Mucosa of descending colon (tissue), 3 donors: ENCODE measurements at places on chromosomes 6 and 20. TPM values are rescaled to one million over a fixed set of nuclear protein-coding genes. Genes with fewer than 3 reads are reported as not detected.
A peak's percentile ranks its signal among the peaks of the same experiment; 100 is the strongest.

DNA sequence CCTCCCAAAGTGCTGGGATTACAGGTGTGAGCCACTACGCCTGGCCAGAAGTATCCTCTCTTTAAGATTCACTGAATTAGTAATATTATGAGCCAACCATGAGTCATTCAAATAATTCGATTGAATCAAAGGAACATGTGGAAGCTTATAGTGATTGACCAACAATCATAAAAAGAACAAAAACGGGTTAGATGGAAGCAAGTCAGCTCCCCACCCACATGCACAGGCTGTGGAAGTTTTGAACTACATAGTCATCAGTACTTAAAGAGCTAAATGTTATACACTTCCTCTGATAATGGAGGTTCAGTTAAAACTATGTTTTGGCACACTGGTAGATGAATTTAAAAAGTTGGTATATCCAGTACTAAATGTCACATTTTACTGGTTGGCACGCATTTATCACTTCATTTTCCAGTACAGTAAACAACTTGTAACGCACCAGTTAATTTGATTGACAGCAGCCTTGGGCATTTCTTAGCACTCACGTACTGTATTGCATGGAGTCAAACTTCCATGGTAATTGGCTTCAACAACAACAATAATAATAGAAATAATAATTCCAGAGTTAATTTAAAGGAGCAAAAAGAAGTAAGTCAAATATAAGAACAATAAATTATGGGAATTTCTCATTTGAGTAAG is 1107.3 kb upstream of the MAP3K7 start:
- no peak for DNase-seq

POU5F1 gene
- total RNA-seq, result 3.4 TPM

DNA sequence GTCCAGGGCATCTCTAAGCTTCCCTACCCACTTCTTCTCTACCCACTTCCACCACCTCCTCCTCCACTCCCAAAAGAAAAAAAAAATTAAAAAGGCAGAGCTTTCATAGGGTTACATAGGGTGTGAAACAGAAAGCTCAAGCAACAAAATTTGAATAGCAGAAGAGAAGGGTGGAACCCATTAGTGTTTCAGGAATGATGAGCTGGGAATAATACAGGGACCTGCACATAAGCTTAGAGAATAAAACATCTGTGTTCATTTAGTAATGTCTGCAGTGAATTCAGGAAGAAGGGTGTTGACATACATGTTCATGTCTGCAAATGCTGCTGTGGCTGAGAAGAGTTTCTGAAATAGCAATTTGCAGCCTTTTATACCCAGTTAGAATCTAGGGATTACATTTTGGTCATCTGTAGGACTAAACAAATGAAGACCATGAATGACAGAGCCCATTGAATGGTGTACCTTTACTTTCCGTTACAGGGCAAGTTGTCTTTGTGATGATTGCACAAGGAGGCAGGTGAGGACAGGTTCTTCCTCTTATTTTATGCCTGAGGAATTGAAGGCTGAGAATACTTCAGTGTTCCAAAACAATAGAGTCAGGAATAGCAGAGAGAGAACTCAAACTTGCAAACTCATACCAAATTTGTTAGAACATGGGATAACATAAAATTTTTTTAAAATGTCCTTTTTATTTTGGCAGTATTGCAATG is 975.1 kb downstream of the TFAP2A start:
- DNase-seq, result no peak

DNA sequence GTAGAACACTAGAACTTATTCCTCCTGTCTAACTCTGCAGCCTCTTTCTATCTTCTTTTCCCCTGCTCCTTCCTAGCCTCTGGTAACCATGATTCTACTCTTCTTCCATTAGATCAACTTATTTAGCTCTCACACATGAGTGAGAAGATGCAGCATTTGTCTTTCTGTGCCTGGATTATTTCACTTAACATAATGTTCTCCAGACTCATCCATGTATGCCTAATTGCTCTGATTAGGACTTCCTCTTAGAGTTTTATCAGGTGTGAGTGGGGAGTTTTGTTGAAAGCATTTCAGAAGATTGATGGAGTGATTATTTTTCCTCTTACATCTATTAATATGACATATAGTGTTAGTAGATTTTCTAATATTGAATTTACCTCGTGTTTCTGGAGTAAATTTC is 140.4 kb downstream of the CDKAL1 start:
- DNase-seq, result no peak

SPATS1 gene
- not detected for total RNA-seq

TPX2 gene
- total RNA-seq, result 26.6 TPM

- no peak for DNase-seq
These were observed 42.1 kb downstream of the DAAM2 start for GRCh38 chr6:39834278-39834677.

TTLL9 gene
- total RNA-seq, result not detected

GRCh38 chr6:87333033-87333432 is 4.0 kb upstream of the GJB7 start:
- DNase-seq, result no peak

DNA sequence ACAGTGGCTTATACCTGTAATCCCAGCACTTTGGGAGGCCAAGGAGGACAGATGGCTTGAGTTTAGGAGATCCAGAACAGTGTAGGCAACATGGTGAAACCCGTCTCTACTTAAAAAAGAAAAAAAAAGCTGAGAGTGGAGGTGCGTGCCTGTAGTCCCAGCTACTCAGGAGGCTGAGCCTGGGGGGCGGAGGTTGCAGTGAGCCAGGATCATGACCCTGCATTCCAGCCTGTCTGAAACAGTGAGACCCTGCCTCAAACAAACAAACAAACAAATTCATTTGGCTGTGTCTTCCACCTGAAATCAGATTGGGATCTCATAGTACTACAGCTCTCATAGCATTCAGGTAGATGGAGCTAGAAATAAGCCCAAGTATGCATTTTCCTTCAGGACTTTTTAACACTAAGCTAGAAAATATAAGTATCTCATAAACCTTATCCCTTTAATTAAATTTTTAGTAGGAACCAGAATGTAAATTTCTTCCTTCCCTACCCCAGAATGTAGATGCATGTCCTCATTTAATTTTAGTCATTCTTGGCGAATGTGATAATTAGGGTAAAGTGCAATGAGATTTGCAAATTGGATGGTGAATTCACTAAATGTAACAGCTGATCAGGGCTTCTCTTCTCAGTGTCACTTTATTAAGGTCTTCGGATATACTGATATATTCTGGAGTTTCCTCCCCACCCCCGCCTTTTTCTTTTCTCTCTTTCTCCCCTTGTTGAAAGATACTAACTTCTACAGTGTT is 190.4 kb downstream of the CDKAL1 start:
- no peak for DNase-seq

CALHM6 gene
- total RNA-seq, result not detected

RALGAPA2 gene
- 85.9 TPM for total RNA-seq

ATF6B gene
- total RNA-seq, result 79.9 TPM

LTB gene
- total RNA-seq, result 2.2 TPM

- no peak for DNase-seq
These were observed 59.8 kb upstream of the HDAC2 start for GRCh38 chr6:114030767-114031166.

MCCD1 gene
- total RNA-seq, result not detected

IP6K3 gene
- 0.96 TPM for total RNA-seq

DNA sequence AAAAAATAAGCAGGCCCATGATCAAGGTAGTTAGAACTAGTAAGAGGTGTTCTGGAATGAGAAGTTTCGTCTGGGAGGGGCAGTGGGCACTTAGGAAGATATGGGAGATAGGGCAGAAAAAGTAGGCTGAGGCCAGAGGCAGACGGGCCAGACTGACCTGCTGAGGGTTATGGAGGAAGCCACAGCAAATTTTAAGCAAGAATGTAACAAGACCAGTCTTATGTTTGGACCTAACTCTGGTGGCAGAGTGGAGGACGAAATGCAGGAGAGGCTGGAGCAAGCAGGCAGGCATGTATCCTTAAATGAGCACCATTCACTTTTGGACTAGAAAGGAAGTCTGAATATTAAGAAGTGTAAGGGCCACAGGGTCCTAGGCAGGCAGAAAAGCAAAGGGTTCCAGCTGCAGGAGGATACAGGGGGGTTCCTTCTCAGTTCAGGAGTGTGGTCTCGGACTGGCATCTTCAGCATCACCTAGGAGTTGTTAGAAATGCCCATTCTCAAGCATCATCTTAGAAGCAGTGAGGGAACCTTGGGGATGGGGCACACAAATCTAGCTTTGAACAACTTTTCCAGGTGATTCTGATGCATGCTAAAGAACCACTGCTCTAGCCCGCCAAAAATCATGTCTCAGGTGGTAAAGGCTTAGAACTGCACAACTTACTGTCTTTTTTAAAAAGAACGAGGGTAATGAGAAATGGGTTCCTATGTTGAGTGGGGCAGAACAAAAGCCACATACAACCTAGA is 1.7 kb upstream of the DSTN start:
- DNase-seq, result no peak

DNA sequence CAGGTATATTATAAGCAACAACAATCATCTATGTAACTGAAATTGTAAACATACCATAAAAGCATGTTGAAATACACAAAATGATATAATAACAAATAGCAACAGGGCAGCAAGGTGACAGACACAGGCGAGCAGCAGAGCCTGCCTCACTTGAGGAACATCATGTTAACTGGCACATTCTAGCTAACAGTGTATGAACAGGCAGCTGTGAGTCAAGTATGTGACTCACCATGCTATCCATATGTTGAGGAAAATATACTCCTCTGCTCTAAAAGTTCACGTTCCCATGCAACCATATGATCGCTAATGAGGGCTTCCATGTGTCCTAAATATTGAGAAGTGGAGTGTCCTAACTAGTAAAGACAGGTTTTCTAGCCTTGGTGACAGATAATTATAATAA is 18.4 kb downstream of the SERAC1 start:
- DNase-seq, result no peak

DNA sequence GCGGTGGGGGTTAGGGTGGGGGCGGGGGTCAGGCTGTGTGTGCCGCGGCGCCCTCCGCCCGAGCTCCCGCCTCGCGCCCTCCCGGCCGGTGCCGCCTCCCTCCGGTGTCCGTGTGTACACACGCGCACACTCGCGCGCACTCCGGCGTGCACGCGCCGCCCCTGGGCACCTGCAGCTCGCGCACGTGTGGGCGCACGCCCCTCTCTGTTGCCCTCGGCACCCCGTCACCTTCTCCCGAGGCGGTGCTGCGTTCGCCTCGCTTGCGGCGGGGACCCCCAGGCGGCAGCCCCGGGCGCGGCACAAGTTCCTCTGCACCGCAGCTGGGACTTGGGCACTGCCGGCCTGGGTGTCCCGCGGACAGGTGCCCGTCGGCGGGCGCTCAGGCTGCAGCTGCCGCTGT is 525 bp downstream of the MACROD2 start:
- DNase-seq, result peak; percentile 78

- DNase-seq, result no peak
These were observed 72.1 kb downstream of the MAP3K5 start for GRCh38 chr6:136720045-136720770.

- no peak for DNase-seq
These were observed 65.8 kb downstream of the EPB41L2 start for GRCh38 chr6:130997061-130997753.

HLA-DRB1 gene
- 89.6 TPM for total RNA-seq

DNA sequence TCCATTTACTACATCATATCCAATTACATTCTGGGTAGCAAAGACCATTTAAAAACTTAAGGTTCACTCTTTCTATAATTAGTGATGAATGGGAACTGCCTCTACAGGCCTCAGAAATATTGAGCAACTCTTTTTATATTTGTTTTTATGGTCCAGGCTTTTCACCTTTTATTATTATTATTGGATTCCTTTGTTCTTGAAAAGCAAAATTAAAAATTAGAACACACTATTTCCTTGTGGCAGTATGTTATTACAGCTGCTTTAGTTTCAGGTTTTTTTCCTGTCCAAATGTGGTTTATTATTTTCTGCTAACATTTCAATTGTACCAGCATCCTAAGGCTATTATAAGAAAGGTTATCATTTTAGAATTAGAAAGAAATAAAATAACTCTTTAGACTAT is 150.1 kb downstream of the FARS2 start:
- no peak for DNase-seq
